Activated CD8-positive, alpha-beta memory T cell treated with anti-CD3 and anti-CD28 coated beads for 1 hour (primary cell): ENCODE measurements at places on chromosomes 3 and 15.

GRCh38 chr3:39479701-39480414 is 12.4 kb downstream of the MOBP start:
- no peak for DNase-seq

- DNase-seq = no peak
Measured at GRCh38 chr3:136943436-136943835, 14.3 kb upstream of the IL20RB start.

GRCh38 chr3:48686538-48687219 is 964 bp upstream of the NCKIPSD start:
- no peak for DNase-seq

DNA sequence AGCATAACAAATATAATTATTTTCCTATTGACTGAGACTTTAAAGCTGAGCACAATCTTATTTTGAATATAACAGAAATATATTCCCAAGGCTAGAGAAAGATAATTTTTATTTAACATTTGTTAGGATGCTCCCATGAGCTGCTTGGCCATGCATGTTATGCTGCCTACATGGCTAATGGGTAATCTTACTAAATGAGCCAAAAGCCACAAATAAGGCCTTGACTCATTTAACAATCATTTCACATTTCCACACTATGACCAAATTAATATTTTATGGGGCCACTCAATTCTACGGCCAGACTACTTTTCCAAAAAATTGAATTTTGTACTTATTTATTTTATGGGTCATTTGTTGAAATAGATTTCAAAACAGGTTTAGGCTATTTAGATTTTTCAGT is 141.7 kb downstream of the MEIS2 start:
- DNase-seq = no peak

DNA sequence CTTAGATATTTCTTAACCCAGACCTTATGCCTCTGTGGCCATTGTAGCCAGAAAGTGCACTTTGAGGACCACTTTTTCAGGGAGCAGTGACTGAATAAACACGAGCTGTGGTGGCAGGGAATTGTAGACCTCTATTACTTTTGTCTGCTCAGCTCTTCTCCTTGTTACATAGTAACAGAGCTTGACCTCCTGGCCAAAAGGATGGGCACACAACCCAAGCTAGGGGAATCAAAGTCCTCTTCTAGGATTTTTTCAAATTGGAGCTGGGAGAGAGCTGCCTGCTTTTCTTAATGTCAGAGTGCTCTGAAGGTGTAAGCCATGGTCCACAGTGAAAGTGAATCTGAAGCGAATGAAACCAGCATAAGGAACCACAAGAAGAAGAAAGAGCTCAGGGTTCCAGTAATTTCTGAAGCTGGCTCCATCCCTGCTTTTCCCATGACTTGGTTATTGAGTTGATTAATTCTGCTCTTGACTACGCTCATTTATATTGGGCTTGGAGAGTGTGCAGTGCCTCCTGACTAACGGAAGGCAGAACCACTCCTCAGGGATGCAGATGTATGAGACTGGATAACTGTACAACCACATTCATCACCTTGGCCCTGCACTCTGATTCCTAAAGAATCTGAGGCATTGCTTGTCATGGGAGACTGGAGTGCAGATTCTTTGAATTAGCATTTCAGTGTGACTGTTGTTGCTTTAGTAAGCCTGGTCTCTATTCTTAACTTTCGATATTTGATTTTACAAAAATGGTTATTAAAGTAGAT is 60.9 kb downstream of the TLNRD1 start:
- DNase-seq = no peak

DNA sequence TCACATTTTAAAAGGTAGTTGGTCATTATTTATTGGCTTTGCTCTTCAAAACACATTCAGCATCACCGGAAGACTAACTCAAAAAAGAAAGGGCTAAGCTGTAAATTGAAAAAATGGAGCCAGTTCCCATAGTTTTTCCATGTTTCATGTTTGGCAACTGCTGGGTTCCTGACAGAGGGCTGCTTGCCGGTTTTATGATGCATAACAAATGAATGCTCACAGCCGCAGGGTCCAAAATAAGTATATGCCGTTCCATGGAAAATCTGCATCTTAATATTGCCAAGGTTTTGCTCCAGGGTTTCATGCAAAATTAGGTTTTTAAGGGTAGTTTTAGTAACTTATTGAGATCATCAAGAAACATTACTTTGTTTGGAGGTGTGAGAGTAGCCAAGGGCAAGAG is 15.8 kb downstream of the SLC12A1 start:
- no peak for DNase-seq

- no peak for DNase-seq
Measured at GRCh38 chr3:132788301-132788671, 66.1 kb upstream of the NPHP3 start.

DNA sequence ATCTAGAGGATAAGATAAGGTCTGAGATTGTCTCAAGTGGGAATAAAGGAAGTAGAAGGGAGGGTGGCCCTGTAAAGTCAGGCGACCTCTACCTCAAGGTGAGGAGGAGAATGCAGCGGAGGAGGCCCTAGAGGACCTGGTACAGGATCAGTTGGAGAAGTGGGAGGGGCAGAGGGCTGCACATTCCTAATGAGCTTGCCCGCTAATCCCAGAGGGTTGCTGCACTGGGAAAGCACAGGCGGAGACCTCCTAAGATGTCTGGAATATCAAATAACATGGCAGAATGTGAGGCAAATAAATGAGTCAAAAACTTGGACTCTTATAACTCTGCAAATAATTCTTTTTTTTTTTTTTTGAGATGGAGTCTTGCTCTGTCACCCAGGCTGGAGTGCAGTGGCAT is 30.2 kb upstream of the VPS8 start:
- DNase-seq = no peak

DNA sequence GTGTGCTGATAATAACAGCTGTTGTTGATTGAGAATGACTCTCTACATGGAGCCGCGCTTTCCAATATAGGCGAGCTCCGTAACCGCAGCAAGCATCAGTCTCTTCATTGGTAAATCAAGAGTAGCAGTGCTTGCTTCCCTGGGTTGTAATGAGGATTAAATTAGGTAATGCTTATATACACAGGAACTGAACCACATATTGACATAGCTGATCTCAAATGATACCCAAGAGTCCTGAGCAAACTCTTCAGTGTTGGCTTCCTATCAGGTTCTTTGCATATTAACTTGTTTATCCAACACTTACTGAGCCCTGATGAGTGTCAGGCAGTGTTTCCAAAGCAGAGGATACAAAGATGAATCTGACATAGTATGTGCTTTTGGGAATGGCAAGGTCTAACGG is 46.4 kb upstream of the SLCO3A1 start:
- no peak for DNase-seq

- DNase-seq = no peak
Measured at GRCh38 chr3:67044295-67044694, 46.2 kb downstream of the KBTBD8 start.

- peak; percentile 5 for DNase-seq
Measured at GRCh38 chr3:195150181-195151118, 120.5 kb downstream of the XXYLT1 start.

GRCh38 chr15:99345832-99346462 is 94.7 kb downstream of the LRRC28 start:
- DNase-seq = no peak

DNA sequence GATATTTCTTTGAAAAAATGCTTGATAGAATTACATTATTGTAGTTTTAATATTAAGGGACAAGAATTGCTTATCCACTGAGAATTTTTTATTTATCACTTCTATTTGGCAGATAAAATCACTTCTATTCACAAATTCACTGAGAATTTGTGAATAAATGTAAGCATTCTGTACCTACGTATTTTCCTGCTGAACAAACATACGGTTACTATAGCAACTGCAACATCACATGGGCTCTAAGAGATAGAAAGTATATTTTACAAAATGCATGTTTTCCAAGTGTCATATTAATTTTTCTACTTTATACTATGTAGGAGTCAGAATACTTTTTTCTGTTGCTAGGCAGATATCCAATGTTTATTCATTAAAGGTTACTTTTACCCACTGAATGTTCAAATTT is 166.2 kb downstream of the ZIC1 start:
- no peak for DNase-seq

GRCh38 chr15:66588537-66588936 is 22.7 kb upstream of the LCTL start:
- no peak for DNase-seq

DNA sequence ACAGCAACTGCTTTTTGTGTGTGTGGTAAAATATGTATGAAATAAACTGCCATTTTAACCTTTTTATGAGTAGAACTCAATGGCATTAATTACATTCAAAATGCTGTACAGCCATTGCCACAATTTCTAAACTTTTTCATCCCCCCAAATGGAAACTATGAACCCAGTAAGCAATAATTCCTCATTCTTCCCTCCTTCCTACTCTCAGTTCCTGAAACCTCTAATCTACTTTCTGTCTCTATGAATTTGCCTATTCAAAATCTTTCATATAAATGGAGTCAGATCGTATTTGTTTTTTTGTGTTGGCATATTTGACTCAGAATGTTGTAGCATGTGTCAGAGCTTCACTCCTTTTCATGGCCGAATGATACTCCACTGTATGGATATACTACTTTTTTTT is 5.3 kb upstream of the BLM start:
- DNase-seq = no peak

- DNase-seq = no peak
Measured at GRCh38 chr15:55319537-55320237, 665 bp downstream of the PIGB start.

DNA sequence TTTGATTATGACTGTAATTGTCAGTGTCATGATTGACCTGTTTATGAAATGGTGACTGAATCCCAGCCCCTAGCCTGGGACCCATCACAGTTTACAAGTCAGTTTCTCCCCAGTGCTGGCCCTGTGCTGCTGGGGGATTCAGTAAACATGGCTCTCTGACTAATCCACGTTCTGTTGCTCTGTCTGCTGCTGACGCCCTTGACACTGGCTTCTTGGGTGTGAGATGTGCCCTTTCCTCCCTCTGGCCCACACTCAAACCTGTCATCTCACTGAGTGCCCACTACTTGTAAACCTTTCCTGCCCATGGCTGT is 84.2 kb downstream of the COL6A5 start:
- no peak for DNase-seq

- no peak for DNase-seq
Measured at GRCh38 chr15:69009341-69009740, 5.2 kb upstream of the NOX5 start.

DNA sequence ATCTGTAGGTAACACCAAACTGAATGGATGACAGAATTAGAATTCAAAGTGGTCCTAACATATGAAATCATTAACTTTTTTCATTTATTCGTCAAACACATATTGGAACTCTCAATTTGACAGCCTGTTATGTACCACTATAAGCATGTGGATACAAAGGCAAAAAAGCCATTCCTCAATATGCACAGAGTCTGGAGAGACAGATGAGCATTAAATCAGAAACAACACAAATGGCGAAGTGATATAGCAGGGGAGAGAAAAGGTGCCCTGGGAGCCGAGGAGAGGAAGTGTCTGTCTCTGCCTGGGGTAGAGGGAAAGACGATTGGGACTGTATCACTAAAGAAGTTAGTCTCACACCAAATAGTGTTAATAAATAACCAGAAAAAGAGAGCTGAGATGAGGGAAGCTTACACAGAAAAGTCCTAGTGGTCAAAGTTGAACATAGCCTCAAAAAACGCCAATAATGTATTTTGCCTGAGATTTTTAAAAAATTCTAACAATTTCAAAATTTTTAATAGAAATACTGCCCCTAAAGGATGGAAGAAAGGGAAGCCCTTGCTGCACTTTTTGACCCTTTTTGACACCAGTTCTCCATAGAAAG is 417.5 kb downstream of the TUSC7 start:
- no peak for DNase-seq

DNA sequence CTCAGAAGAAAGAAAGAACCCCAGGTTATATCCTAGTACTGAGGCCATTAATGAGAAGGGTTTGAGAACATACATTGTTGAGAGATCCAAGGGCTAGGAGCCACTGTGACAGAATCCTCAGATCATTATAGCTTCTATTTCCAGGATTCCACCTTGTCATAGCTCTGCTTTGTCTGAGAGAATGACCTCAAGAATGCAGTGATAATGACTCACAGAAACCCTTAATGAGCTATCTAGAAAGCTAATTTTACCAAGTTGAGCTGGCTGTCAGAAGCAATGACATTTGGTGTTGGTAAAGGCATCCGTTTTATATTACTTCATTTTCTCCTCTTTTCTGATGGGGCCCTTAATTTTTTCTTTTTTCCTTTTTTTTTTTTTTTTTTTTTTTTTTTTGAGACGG is 10.9 kb downstream of the TRIP4 start:
- DNase-seq = no peak

DNA sequence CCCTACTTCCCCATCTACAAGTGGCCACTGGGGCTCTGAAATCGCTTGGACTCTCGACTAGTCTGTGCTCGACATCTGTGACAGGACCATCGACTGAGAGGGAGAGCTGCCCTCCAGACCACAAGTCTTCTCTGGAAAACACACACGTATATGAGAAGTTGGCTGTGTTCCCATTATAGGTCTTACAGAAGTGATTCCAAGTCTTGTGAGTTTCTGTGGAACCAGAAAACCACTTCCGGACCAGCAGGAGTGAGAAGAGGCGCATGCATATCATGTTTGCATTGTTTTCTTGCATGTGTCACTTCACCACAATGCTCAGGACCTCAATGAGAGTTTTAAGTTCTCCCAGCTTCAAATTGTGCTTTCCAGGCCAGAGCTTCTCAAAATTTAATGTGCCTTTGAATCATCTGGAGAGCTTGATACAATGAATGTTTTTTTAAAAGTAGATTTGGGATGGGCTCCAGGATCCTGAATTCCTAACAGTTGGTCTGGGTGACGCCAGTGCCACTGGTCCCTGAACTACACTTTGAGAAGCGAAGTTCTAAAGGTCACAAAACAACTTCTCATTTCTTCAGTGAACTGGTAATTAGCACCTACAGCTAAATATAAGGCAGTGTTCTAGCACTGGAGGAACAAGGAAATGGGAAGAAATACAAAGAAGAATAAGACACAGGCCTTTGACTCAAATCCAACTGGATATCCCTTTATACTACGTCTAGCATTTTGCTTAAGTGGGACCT is 15.7 kb downstream of the LIPC start:
- no peak for DNase-seq

DNA sequence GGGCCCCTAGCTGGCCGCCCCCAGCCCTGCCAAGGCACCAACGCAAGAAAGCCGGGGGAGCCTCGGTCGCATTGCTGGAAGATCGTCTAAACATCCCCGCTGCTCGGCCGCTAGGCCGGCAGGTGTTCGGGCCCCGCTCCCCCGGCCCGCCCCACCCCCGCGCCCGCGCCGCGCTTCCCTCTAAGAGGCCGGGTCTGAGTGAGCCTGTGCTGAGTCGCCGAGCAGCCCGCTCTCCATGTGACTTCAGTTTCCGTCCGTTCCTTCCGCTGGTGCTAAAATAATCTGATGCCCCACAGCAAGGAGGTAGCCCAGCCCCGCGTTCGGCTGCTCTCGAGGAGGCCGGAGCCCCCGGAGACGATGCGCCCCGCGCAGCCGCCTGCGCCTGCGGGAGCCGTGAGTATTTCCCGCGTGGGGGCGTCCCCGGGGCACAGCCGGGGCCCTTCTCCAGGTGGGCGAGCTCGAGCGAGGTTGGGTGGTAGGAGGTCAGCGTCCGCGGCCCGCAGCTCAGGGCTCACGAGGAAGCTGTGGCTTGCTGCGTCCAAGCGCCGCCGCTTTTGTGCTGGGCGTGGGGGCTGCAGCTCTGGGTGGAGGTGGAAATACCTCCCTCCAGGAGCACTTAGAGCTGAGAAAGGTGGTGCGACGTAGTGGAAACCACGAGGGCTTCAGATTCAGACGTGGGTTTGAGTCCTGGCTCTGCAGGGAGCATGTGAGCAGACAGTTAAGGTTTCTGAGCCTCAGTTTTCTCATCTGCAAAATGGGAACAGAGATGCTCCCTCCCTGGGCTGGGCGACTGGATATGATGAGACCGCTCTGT is at the start of gene NRROS:
Gene NRROS, plus strand, starts transcription at position 212 of the 814 bp plus-strand sequence. CDS start 14,846 bp downstream, outside the sequence.
- no peak for DNase-seq

- no peak for DNase-seq
Measured at GRCh38 chr3:168029705-168030104, 66.0 kb downstream of the GOLIM4 start.
